ENCODE measurements at places on chromosomes 4 and X.

- peak; percentile 9 for DNase-seq
Observed at GRCh38 chrX:56978172-56978571, 17.2 kb downstream of the SPIN3 start.

DNA sequence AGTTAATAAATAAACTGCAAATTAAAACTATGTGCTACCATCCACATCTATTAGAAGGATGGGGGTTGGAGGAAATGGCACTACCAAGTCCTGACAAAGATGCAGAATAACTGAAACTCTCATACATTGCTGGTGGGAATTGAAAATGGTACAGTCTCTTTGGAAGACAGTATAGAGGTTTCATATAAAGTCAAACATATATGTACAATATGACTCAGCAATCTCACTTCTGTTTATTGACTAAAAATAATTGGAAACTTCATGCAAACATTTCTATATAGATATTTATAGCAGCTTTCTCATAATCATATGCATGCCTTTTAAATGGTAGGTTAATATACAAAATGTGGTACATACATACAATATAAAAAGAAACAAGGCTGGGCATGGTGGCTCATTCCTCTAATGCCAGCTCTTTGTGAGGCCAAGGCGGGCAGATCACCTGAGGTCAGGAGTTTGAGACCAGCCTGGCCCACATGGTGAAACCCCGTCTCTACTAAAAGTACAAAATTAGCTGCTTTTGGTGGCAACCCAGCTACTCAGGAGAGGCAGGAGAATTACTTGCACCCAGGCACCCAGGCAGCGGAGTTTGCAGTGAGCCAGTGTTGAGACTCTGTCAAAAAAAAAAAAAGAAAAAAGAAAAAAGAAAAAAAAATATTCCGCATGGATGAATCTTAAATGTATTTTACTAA is 225.0 kb upstream of the CXXC4 start:
- DNase-seq: no peak

- no peak for DNase-seq
Observed at GRCh38 chr4:181365671-181366070, 877.5 kb upstream of the TENM3 start.

DNA sequence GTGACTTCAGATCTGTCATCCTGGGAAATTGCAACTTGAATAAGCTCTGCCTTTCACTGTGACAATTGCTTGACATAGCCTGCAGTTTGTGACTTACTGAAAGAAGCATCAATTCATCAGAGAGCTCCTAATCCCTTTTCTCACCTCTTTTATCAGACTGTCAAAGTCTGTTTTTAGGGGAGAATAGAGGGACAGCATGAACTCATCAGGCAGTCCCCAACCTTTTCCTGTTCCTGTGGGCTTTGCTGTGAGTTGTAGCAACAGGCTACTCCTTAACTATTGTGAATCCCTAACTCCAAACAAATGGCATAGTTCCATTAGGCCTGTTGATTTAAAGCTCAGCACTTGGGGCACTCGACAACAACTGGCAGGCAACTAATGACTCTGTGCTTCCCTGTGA is 64.9 kb downstream of the DOCK11 start:
- DNase-seq: no peak

- DNase-seq: peak; percentile 25
Observed at GRCh38 chrX:71181558-71181909, 36.9 kb downstream of the NLGN3 start.

DNA sequence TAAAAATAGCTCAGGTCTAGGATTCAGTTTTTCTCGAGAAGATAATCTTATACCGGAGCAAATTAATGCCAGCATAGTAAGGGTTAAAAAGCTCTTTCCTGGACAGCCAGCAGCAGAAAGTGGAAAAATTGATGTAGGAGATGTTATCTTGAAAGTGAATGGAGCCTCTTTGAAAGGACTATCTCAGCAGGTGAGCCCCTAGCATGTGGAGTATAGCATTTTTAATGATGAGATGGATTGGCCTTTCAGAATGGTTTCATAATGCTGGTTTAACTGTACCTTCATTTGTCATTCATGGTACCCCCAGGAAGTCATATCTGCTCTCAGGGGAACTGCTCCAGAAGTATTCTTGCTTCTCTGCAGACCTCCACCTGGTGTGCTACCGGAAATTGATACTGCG is 79.4 kb downstream of the SLC10A6 start:
- no peak for DNase-seq

DNA sequence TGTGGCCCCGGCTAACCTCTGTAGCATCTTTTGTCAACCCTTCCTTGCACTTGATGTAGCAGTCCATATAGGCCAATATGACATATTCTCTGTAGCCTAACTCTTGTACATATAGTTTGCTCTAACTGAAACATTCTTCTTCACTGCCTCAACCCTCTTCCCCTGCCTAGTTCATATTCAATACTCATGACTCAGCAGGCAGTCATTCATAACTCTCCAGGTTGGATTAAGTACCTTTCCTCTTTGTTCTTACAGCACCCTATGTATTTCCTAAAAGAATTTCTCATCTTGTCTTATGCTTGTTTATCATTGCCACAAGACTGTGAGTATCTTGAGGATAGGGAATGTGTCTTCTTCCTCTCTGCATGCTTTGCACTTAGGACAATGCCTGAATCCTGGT is 76.9 kb downstream of the TMLHE start:
- DNase-seq: no peak

GRCh38 chr4:41360214-41360920 is 103.6 kb downstream of the UCHL1 start:
- DNase-seq: no peak

- DNase-seq: no peak
Observed at GRCh38 chr4:54238389-54238788, 9.3 kb downstream of the PDGFRA start.

- no peak for DNase-seq
Observed at GRCh38 chrX:27917713-27918500, 63.3 kb downstream of the DCAF8L1 start.

GRCh38 chrX:129980540-129981199 is 1.8 kb upstream of the BCORL1 start:
- peak; percentile 26 for DNase-seq

- no peak for DNase-seq
Observed at GRCh38 chr4:183013730-183014002, 85.4 kb upstream of the WWC2 start.

- DNase-seq: no peak
Observed at GRCh38 chrX:101117701-101118100, 19.7 kb downstream of the CENPI start.

DNA sequence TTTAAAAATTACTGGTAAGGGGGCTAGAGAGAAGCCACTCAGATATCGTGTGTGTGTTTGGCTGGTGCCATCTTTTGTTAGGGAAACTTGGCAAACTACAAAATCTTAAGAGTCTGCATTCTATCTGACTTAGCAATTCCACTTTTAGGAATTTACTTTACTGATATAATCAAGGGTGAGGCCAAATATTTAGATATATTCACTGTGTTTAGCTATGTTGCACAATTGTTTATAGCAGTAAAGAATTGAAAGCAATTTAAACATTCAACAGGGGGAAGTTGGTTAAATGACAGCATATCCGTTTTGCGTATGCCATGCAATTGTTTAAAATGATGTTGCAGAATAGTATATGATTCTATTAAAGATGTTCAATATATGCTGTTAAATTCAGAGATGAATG is 6.4 kb upstream of the HERC3 start:
- DNase-seq: no peak

- DNase-seq: no peak
Observed at GRCh38 chr4:84470204-84470785, 28.8 kb downstream of the NKX6-1 start.

DNA sequence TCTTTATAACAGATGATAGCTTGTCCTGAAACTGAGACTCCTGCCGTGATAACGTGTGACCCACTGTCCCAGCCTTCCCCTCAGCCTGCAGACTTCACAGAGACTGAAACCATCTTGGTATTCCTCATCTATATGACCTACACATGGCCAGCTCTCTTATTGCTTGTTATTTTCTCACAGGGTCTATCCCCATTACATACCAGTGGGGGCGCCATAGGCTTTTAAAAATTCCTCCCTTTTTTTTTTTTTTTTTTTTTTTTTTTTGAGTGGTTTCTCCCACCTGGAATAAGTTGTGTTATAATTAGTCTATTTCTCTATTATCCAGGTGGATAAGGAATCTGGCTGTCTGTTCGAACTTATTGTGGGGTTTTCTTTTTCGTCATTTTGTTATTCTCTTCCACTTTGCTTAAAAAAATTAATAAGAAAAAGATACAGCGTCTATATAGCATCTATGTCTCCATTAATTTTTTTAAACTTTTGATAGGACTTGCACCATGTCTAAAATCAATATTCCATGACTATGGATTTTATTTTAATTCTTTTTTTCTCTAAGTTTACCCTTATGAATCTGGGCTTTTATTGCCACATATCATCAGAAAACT is 47.2 kb downstream of the GYG2 start:
- no peak for DNase-seq

- DNase-seq: no peak
Observed at GRCh38 chr4:20248155-20248558, 3.5 kb upstream of the SLIT2 start.

GRCh38 chrX:10121787-10122186 is 35.0 kb upstream of the CLCN4 start:
- DNase-seq: no peak

- no peak for DNase-seq
Observed at GRCh38 chrX:55206162-55206941, 13.8 kb upstream of the PAGE5 start.

DNA sequence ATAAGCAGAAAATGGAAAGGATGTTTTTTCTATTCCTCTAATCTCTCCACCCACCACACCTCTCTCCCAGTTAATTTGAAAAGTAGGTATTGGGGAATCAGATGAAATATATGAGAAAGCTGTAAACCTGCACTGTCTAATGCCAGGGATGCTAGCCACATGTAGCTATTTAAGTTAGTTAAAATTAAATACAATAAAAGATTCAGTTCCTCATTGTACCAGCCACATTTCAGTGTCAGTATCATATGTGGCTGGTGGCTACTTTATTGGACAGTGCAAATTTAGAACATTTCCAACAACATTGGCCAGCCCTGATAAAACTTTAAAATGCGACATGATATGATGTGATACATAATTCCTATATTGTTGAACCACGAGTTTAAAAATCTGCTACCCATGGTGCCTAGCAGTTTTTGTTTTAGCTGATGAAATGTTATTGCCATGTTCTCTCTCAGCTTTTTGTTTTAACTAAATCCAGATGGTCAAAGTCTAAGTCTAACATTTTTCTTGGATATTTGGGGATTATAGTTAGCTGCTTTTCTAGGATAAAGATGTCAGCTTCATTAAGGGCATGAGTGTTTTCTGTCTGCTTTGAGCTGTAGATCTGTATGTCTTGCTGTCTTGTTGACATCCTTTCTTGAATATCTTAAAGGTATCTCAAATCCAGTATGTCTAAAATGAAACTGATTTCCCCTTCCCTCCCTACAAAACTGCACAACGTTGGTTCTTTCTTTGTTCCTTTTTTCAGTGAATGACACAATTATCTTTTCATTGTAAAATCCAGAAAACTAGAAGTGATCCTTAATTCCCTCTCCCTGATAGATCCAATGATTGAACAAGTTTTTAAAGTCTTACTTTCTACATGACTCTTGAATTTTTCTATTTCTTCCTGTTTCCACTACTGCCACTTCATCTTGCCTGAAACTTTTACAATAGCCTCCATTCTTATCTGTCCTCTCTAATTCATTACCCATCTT is 6.2 kb downstream of the ARFIP1 start:
- no peak for DNase-seq

- no peak for DNase-seq
Observed at GRCh38 chr4:183905593-183906488, 734 bp downstream of the STOX2 start.

DNA sequence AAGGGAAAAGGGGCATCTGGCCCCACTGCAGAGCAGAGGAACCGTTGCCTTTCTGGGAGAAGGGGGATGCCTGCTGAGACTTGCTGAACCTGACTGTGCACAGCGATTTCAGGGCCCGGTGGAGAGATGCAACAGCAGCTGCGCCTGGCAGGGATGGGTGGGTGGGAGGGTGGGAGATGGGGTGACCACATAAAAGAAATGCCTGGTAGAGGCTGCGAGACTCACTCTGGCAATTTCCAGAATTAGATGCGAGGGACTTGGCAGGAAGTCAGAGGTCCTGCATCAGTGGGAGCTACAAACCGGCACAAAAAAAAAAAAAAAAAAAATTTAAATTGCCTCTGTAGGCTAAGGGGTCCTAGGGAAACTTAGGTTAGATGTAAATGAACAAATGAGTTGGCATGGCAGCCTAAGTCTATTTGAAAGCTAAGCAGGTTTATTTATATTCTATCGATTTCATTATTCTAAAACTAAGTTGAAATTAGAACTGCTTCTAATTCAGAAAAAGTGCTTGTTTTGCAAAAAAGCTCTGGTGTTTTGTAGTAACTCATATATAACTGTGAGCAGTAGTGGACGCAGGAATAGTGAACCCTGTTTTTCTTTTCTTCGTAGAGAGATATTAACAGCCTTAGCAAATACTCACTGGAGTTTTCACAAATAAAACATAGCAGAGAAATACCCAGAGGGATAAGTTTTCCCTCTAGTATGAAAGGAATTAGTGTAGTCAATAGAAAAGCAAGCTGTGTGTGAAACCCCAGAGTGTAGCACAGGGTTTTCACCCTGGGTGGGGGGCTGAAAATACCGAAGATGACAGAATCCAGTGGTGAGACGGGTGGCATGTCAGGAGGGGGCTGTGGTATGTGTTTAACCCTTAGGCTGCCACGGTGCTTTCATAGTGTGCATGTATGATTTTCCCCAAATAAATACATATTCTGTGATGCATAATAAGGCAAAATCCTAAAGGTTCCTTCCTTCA is 130.1 kb downstream of the EGF start:
- DNase-seq: no peak

DNA sequence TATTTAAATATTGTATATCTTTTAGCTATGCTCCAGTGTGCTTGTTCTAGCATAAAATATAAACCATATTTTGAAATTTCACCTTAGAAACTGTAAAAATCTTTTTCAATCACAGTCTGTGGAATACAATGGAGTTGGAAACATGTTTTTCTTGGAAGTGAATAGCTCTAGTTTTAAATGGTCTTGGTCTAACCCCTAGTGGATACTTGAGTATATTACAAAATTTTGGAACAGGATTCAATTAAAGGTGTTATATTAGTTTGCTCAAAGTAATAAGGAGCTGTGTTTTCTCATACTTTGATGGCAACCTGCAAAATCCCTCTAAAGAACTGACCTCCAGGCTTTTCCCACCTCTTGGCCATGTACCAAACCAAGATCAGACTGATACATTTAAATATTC is 48.2 kb downstream of the STK26 start:
- DNase-seq: no peak

GRCh38 chr4:8322794-8323704 is 53.5 kb downstream of the HTRA3 start:
- DNase-seq: no peak

GRCh38 chr4:1201851-1202525 is 29.6 kb upstream of the SPON2 start:
- DNase-seq: peak; percentile 77

GRCh38 chr4:56619160-56619559 is 61.9 kb downstream of the HOPX start:
- no peak for DNase-seq

DNA sequence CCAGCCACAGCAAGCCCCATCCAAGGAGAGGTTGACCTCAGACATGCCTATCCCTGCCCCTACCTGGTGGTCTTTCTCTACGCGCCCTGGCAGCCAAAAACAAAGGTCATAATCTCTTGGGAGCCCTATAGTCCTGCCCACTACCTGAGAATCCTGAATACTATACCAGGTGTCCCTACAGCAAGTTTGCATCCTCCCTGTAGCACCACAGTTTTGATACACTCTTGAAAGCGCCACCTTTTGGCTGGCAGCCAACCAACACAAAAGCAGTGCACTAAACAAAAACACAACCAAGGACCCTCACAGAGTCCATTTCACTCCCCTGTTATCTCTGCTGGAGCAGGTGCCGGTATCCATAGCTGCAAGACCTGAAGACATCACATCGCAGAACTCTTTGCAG is 523.8 kb upstream of the CPEB2 start:
- no peak for DNase-seq

All from T-helper 9 cell (primary cell).